ENCODE measurements at places on chromosomes 3 and 15.

DNA sequence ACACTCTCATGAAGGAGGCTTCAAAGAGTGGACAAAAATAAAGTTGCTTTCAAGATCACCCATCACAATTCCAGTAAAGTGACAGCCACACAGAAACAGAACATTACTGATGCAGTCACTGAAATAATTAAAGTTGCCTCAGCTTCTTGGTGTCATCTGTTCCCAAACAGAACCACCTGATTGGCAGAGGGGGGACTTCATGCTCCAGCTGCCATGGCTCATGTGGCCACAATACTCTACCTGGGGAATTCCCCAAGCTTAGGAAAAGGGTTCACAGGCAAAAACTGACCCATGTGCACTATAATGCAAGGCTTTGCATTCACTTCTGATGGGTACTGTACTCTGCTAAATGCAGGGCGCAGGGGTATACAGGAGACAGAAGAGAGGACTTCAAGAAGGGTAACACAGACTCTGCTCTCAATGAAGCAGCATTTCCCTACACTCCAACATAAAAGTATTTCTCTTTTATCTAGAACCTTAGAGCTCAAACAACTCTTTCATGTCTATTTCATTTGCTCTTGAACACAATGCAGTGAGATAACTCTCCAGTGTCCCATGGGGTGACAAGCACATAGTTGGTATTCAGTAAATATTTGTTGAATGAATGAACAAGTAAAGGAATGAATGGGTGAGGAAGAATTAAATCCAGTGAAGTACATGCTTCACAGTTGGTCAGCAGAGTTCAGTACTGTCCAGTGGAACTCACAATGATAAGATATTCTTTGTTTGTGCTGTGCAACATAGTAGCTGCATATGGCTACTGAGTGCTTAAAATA, 8.6 kb upstream of the CTNNB1 start:
- DNase-seq, result no peak

DNA sequence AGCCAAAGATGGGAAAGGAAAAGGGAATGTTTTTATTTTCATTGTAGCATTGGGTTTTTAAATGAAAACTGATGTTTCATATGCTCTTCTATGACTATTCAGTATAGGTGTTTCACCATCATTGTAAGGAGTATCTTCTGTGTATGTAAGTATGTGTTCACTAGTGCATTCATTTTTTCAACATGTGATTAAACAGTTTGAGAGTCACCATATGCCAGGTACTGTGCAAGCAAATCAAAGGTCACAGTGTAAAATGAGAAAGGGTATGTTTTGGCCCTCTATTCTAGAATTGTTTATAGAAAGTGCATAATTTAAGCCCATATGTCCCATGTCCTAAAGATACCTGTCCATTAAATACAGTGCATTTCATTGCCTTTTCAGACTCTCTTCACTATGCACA, 207.2 kb downstream of the ZBTB20 start:
- no peak for DNase-seq

GRCh38 chr3:155418407-155418806, 124.9 kb upstream of the STRIT1 start:
- DNase-seq, result no peak

GRCh38 chr3:30481241-30481640, 125.2 kb upstream of the TGFBR2 start:
- no peak for DNase-seq

DNA sequence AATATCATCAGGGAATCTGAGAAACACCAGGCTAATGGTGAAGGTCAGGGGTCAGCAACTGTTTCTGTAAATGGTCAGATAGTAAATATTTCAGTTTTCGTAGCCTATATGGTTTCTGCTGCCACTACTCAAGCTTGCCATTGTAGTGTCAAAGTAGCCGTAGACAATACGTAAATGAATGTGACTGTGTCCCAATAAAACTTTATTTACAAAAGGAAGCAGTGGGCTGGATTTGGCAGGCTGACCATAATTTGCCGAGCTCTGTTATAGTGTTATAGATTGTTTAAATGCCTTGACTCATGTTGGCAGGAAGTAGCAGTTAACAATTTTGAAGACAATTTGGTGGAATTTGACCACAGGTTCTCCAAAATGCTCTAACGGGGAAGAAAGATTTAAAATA, 548.2 kb downstream of the FOXP1 start:
- DNase-seq, result no peak

DNA sequence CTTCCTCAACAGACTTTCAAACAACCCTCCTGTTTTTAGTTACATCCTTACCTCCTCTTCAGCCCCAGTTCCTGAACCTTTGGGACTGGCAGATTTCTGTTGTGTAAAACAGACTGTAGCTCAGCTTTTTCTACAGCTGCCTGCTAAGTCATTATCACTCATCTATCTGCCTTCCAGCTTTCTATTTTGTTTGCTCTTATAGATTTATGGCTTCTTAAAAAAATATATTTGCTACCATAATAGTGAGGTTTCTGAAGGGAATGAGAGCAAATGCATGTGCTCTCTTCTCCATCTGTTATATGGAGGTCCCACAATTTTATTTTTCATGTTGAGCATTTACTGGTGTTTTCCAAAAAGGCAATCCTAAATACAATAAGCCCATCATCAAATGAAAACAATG, 18.2 kb upstream of the GJD2 start:
- DNase-seq, result no peak

DNA sequence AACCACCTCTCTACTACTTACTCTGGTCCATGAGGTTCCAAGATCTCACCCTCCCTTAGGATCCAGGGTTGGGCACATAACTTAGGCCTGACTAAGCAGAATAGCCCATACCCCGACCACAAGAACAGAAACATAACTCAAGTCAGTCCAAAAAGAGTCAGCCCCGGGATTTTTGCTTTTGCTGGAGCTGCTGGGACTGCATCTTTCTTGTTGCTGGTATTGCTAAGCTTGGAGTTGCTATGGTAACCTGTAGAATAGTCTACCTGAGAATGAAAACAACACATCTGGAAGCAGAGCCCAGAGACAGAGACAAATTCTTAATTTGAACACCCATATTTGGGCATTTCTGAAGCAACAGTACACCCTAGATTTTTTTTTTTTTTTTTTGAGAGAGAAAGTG, 6.5 kb downstream of the RUBCN start:
- no peak for DNase-seq

DNA sequence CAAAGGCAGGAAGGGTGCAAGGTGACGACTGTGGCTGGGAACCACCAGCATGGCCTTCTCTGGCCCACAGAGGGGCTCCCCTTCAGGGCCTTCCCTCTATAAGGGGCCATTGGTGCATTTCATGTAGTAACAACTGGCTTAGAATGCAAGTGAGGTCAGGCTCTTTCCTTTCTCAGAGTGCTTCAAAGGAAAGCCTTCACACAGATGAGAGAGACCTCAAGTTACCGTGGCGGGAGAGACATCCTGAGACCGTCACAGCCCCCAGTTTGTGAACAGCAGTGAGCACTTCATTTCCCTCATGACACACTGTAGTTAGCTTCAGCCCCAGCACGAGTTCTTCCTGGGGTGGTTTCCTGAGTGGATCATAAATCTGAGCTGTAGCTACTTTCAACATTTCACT, 96.6 kb upstream of the LIMD1 start:
- DNase-seq, result peak; percentile 56

DNA sequence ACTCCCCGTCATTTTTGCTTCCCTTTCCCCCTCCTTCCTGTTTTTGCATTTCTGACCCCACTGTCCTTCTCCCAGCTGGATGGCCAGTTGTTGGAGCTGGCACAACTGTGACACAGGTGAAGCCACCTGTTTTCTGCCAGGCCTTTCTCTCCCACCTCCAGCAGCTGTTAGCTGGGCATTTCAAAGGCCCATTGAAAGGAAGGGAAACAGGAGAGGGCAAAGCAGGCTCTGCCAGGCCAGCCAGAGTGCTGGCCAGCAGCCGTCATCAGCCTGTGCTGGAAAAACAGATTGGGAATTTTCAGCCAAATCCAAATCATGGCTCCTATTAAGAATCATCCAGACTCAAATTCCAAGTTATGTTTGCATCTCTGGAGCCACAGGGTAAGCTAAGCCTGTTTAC, 155.2 kb upstream of the C2CD4B start:
- no peak for DNase-seq

DNA sequence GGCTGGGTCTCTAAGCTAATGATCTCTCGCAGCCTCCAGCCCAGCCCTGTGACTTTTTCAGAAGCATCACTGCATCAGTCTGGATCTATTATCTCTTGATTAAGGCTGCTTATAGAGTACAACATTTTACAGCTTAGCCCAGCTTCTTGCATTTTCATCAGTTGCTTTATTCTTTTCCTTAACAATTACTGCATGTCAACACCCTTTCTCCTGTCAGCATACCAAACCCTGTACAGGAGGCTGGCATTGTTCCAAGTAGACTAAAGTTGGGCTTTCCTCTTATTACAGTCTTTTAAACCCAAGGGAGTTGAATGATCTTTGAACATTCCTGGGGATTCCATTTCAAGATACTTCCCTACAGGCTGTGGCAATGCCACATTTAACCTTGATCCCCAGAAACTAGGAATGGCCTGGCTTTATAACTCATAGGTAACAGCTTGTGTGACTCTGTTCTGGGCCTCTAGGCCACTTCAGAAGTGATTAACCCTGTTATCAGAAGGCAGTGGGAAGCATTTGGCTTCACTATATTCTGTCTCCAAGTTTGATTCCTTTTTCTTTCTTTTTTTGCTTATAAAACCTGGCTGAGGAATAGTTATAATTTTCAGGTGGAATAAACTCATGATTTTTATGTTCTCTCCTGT, 182.9 kb downstream of the KCNMB2 start:
- DNase-seq, result no peak

DNA sequence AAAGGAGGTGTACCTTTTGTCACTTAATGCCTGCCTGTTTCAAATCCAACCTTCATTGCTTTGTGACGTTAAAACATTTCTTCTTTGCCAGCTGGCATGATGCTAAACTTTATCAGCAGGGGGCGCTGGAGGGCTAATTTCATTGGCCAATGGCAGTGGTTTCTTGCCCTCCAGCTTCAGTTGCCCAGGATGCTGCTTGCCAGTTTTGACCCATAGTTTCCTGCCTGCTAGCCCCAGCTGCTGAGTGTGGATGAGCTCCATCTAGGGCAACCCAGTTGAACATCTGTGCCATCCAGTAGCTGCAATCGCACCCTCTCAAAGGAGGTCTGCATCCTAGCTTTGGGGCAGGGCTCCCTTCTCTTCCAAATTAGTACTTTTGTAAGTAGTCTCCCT, 22.1 kb downstream of the ACKR2 start:
- DNase-seq, result peak; percentile 82

DNA sequence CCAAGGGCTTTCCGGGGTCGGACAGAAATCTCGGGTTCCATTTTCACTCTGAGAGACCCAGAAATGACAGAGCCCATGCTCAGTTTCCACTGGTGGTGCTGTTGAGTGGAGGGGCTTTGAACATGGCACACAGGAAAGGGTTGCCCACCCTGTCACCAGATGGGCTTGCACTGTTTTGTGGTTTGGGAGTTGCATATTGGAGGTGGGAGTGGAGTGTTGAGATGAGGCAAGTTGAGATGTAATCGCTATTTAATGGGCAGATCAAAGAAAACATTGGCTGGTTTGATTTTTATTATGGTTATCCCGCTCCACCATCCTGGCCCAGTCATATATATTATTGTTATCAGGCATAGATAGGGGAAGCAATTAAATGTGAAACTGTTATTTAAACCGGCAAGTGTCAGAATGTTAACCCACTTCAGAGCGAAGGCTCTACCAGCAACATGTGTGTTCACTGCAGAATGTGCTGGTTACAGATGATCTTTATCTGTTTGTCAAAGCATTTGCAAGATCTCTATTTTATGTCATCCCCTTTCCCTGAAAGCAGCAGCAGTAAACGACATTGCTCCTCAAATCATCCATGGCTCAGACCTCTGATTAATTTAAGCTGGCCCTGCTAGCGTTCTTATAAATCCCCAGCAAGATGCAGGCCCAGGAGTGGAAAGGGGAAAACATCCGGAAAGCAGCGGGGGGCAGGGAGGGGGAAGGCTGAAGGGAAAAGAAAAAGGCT, 58.3 kb upstream of the TSEN2 start:
- no peak for DNase-seq

- no peak for DNase-seq
Measured at GRCh38 chr3:48528754-48529153, 24.8 kb upstream of the SHISA5 start.

DNA sequence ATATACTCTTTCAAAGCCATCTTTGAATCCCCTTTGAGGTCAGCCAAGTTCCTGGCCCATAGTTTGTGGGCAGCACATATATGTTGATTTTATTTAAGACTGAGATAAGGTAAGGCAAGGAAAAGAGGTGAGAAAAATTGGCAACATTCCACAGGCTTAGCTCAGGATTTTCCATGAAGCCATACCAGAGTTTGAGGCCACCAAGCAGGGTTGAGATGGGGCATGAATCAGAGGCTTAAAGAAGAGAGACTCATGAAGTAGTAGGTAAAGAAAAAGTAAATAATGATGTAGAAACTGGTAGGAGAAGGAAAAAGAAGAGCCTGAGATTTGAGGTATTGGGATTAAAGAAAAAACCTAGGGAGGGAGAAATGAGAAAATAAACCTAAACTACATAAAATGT, 89.2 kb downstream of the MYO5A start:
- DNase-seq, result no peak

GRCh38 chr3:180983136-180983535, 6.4 kb downstream of the DNAJC19 start:
- DNase-seq, result no peak

DNA sequence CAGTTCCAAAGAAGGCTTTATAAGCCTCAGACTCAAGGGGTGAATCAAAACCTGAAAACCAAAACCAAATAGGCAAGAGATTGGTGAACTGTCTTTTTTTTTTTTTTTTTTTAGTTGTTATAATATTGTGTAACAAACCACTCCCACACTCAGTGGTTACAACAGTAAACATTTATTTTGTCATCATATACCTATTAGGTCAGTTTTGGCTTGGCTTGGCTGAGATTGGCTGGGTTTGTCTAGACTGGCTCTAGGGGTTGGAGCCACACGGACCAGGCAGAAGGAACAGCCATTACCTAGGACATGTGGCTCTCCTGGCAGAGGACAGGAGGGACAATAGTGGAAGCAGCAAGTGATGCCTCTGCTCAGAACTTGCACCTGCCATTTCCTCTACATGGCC, 26.4 kb upstream of the RYR3 start:
- no peak for DNase-seq

- DNase-seq, result no peak
Measured at GRCh38 chr15:44082558-44083157, 112.4 kb downstream of the FRMD5 start.

GRCh38 chr3:53170325-53171063, 9.5 kb downstream of the PRKCD start:
- DNase-seq, result no peak

- DNase-seq, result no peak
Measured at GRCh38 chr3:32571192-32571485, 481 bp upstream of the DYNC1LI1 start.

All from CD4-positive, alpha-beta T cell treated with Interleukin-6 for 4 hours (primary cell).